Bone marrow (tissue), 2 donors: ENCODE measurements at places on chromosomes 6 and 20.

- no peak for DNase-seq
Observed at GRCh38 chr20:1377341-1377871, 15.4 kb downstream of the FKBP1A start.

GRCh38 chr6:135395136-135395535 lies 102.4 kb downstream of the AHI1 start:
- no peak for DNase-seq

GRCh38 chr6:51028276-51028675 lies 209.6 kb downstream of the TFAP2B start:
- no peak for DNase-seq

DNA sequence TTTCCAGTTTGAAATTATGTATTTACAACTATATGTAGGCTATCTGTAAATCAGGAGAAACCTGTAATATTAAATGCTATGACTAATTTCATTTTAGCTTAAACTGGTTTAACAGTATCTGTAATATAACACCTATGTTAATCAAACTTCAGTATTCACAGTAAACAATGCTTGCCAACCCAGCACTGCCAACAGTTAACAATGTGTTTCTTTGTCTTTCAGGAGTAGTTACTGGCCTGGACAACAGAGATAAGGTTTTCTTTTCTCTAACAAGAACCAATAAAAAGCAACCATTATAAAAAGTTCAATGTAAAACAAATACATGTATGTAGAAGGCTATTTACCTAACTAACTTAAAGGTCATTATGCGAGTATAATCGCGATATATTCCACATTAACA lies 158.8 kb downstream of the CDK19 start:
- no peak for DNase-seq

DNA sequence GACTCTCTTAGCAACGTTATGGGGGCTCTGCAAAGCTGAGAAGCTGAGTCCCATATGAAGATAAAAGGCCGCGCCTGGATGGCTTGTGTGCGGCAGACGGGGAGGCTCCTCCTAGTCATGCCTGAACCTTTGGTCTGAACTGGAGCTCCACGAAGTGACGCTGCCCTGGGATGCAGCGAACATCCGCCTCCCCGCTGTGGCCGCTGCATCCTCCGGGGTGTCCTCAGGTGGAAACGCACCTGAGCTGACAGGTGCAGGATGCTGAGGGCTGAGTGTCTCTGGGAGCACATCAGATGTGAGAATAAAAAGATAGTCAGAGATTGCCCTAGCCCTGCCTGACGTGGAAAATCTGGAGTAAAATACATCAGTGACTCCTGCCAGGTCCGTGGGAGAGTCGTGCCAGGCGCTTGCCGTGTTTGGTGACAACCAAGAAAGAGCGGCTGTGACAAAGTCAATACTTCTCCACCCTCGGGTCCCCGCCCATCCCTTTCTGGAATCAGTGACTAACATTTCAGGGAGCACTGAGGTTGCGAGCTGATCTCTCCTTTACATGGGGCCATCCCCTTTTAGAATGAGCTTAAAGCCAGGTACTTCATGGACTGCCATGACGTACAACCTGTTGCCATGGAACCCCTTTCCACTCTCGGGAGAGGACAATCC lies 162.8 kb upstream of the AFDN start:
- no peak for DNase-seq

- DNase-seq, result no peak
Observed at GRCh38 chr20:44111712-44112335, 75.2 kb downstream of the JPH2 start.

DNA sequence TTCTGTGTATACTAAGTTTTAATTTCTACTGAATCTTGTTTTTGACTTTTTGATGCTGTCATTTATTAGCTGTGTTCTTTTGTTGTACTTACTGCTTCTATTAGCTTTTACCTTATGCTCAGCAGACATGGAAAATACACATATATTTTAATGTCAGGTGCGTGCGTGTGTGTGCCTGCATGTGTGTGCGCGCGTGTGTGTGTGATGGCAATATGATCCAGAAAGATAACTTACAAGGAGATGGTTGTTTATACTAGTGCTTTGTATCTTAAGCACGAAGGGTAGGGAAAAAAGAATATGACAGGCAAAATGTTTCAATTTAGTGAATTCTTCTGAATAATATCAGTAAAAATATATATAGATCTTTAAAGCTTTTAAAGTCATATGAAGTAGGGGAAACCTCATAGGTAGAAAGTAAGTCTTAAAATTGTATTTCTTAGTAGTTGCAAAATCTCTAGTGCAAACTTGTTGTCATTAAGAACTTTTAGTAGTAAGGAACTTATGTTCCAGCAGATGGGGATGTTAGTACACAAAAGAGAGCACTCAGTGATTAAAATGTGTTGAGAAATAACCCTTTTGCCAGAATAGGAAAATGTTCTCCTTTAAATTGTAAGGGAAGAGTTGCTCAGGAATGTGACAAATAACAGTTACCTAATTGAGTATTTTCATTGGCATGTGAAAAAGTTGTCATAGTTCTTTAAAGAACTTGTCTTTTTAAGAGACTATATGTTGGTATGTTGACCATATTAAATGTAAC lies 13.2 kb downstream of the QKI start:
- peak; percentile 10 for DNase-seq
